ENCODE measurements at places on chromosomes 7 and 10.
A peak's percentile ranks its signal among the peaks of the same experiment; 100 is the strongest.

GRCh38 chr7:20107582-20107981 is 109.6 kb downstream of the MACC1 start:
- no peak for DNase-seq

DNA sequence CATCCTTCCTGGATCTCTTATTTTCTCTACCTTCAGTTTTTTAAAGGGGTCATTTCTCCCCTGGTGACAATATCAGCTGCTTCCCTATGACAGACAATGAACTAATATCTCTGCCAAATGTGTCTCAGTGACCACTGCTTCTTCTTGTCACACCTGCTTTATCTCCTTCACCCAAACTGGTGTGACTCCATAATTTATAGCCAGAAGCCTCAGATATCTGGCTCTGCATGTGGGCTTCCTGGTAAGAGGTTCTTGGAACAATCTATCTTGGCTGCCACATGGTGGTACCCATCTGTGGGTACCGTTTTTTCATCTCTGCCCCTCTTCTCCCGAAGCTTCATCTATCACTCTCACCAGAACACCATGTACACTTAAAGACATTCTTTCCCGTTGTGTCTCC is 37.0 kb downstream of the CPVL start:
- no peak for DNase-seq

GRCh38 chr7:85381212-85381611 is 194.4 kb upstream of the SEMA3D start:
- no peak for DNase-seq

- no peak for DNase-seq
Measured at GRCh38 chr10:113069595-113069994, 119.5 kb downstream of the TCF7L2 start.

DNA sequence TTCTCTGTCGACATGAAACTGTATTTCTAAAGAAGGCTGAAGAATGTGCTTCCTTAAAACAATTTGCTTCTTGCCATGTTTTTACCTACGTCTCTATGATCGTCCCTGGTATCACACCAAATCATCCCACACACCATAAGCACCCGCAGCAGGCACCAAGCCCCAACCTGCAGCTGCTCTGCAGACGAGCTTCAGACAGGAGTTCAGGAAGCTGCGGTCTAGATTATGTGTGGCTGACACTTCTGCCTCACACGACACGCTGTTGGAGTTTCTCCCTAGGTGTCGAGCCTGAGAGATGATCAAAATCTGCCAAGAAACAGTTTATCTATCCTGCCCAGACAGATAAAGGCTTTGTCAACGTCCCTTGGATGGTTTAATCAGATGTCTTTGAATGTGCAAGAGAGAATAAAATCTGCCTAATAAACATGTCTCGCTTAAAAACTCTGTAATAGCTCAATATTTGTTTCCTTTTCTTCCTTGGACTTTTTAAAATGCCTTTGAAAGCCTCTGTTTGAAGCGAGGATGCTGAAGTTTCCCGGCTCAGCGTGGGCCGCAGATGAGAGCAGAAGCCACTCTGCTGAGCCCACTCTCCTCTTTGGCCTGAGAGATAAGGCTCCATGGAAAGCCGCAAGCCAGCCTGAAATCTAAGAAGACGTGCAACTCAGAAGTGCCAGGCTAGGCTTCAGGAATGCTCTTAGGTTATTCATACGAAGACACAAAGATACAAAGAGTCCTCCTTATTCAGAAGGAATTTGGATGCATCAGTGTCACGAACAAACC is 158.3 kb upstream of the PFKP start:
- peak; percentile 2 for DNase-seq

DNA sequence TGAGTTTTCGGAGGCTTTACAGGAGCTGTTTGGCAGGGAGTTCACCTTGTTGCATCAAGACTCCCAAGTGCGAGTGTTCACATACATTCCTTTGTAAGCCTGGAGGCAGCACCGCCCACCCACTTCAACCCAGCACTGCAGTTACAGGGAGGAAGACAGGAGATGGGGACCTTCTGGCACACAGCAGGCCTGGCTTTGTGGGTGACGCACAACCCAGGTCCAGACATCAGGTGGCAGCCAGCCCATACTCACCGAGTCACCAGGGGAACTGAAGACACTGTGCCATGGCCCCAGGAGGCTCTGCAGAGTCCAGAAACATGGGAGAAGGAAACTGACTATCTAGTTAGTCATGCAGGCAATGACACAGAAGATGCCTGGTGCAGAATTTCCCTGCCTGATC is 305.9 kb upstream of the RNF32 start:
- no peak for DNase-seq

- no peak for DNase-seq
Measured at GRCh38 chr10:118953598-118954393, 75.7 kb upstream of the NANOS1 start.

DNA sequence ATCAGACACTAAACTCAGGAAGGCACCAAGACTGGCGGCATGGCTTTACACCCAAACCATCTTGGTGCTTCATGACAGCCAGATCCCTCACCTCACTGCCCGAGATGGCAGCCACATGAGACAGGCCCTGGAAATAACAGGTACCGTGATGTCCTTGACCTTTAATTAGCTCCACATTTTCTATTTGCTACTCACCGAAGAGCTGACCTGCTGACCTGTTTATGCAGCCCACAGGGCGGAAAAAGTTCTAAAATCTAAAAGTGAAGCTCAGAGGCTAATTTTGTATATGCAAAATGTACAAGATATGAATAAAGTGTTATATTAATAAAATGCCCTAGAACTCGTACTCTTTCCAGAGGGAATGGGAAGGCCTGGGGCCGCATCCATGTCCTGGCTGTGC is 51.6 kb upstream of the RASGEF1A start:
- no peak for DNase-seq

DNA sequence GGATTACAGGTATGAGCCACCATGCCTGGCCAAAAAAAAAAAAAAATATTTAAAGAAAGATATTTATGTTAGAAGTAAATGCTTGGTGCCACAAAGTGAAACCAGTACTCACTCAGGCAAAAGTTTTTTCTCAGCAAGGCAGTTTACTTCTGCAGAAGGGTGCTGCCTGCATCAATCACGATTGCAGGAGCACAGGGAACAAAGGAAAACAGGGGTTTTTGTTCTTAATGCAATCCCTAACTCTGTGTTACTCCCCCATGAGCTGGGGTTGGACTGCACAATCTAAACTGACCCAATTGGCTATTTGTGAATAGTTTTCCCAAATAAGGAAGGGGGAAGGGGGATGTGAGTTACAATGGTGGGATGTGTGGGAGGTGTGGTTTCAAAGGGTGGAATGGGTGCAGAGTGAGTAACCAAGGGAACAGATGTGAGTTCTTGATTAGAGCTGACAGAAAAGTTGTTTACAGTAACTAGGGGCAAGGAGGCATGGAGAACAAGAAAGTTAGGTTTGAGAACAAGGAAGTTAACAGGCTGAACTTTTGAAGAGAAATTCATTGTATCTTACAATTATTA is 255.4 kb downstream of the TYW1 start:
- DNase-seq, result no peak

DNA sequence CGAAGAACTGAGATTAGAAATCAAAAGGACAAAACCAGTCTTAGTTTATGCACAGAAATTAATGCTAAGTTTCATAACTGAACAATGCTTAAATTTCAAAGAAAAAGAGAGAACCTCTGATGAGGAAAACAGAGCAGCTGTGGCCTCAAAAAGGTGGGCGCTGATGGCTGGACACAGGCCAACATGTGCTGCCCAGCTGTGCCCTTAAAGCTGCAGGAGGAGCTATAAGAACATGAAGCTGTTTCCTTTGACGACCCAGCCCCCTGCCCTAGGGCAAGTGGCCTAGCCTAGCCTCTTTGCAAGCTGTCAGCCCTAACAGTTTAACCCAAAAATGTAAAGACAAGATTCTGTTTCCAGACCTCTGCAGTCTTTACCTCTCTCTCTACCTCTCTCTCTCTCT is 107.7 kb downstream of the GRID1 start:
- no peak for DNase-seq

DNA sequence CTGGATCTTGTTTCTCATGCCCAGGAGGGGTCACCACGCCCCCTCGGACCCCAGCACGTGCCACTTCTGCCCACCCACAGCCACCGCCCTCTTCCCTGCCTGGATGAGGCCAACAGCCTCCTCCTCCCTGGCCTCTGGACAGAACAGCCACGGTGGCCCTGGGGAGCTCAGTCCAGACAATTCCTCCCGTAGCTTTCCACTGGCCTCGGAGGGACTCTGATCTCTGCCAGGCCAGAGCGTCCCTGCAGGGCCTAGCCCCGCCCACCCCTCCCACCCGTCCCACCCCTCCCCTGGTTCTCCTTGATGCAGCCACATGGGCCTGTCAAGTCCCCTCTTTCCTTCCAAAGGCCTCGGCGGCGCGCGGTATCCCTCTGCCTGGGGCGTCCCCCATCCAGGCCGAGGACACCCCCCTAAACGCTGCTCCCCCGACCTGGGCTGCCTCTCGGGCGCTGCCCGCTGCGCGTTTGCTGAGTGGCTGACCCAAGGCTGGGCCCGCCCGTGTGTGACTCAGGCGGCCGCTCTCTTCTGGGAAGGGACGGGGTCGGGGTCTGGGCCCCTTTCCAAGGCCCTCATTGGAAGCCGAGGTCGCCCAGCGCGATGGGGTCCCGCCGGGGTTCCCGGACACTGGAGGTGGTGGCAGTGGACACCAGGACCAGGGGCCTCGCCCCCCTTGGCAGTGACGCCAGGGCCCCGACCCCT is 557 bp downstream of the TMEM120A start:
- DNase-seq, result no peak

DNA sequence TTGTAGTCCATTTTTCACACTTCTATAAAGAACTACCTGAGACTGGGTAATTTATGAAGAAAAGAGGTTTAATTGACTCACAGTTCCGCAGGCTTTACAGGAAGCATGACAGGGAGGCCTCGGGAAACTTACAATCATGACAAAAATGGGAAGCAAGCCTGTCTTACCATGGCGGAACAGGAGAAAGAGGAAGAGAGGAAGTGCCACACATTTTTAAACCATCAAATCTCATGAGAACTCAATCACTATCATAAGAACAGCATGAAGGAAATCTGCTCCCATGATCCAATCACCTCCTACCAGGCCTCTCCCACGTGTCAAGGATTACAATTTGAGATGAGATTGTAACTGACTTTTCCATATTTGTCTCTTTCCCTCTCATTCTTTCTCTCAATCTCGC is 9.3 kb upstream of the PNPLA8 start:
- no peak for DNase-seq

DNA sequence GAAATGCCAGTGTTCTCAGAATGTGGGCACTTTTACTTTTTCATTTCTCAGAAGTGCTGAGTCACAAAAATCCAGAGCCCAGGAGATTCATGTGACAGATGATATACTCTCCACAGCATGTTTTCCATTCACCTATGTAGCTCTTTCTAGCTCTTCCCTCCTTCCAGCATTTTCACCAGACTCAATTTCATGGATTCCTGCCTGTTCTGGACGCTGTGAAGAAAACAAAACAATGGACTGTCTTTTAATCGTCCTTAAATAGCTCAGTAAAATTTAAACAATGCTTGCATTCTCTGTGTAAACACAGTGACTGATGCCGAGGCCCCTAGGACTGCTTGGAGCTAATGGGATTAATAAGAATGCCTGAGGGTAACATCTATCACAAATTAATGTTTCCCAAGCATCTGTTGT is 25.5 kb downstream of the ZNF713 start:
- DNase-seq, result no peak

- no peak for DNase-seq
Measured at GRCh38 chr10:88819290-88819689, 16.8 kb downstream of the LIPM start.

DNA sequence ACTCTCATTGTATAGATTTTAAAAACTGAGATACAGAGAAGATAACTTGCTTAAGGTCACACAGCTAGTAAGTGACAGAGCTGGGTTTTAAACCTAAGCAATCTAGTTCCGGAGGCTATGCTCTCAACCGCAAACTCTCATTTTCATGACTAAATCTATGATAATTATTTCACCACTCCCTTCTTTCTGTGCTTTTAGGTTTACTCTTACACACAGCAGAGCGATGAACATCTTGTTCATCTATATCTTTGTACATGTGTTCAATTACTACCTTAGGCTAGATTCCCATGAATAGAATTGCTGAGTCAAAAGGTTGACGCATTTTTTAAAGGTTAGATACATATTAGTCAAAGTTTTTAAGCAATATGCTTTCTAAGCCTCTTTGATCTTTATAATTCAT is 154.8 kb downstream of the CHN2 start:
- DNase-seq, result no peak

GRCh38 chr7:34385384-34385783 is 272.6 kb upstream of the NPSR1 start:
- no peak for DNase-seq

DNA sequence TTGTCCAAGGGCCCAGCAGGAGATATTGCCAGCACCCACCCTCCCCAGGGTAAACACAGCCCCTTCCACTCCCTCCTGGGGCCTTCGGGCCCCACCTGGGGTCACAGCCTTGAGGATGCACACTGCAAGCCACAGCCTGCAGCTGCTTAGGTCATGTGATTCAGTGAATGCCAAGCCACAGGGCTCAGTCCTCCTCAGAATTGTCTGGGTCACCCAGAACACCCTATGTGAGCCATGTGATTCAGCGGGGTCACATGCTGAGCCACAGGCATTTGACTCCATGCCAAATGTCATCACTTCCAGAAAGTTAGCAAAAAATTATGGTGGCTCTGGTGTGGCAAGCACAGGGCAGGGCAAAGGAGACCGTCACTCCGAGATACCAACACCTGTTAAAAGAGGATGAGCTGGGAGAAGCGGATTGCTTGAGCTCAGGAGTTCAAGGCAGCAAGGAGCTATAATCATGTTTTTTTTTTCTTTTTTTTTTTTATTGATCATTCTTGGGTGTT is 17.2 kb upstream of the PSAP start:
- no peak for DNase-seq

GRCh38 chr10:123614888-123615287 is 51.3 kb upstream of the GPR26 start:
- DNase-seq, result no peak

- DNase-seq, result no peak
Measured at GRCh38 chr7:42690794-42691639, 220.9 kb downstream of the C7orf25 start.

DNA sequence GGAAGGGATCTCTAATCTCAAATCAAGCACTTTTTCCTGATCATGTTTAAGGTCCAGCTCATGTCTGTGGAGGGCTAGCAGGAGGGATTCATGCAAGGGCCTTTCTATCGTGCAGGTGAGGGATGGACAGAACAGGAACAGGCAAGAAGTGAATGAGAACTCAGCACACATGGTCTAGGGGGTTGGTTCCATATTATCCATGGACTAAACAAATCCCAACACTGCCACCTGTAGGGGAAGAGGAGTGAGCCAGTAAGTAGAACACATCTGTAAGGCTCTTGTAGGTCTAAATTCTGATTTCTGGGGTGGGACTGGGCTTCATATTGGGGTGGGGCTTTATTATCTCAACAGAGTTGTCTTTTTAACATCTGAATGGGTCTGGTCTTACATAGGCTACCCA is 138.0 kb upstream of the TARP start:
- no peak for DNase-seq

All from activated effector memory CD4-positive, alpha-beta T cell treated with Interleukin-2 at 50 U/mL for 16 hours (primary cell).